ENCODE measurements at places on chromosomes 12 and 14.
A peak's percentile ranks its signal among the peaks of the same experiment; 100 is the strongest.

GRCh38 chr14:24418492-24418873 lies 11.0 kb downstream of the CBLN3 start:
- no peak for DNase-seq

DNA sequence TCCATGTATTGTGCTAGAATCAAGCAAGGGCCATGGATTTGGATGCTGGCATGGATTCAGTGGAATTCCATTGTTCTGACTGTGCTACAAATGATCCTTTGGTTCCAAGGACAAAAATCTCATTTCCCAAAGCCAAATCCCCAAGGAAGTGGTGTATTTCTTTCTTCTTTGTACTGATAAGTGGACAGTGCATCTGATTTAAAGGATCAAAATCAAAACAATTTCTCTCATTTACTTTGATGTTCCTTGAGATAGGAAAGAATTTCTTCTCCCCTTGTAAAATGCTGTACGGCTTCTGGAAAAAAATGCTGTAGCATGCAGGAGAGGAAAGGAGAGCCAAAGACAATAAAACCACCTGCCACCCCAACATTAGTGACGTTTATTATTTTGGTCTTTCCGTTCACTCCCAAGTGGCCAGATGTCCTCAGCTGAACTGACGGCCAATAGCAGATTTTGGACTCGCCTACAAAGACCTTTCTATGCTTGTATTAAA lies 185.7 kb downstream of the PRKD1 start:
- peak; percentile 79 for DNase-seq

GRCh38 chr12:16246264-16246663 lies 31.2 kb downstream of the SLC15A5 start:
- no peak for DNase-seq

GRCh38 chr12:55720894-55721444 lies 776 bp downstream of the RDH5 start:
- DNase-seq: peak; percentile 97

GRCh38 chr12:124655048-124655697 lies 87.8 kb upstream of the NCOR2 start:
- peak; percentile 64 for DNase-seq

- peak; percentile 77 for DNase-seq
Observed at GRCh38 chr14:50061664-50062437, 54.5 kb downstream of the VCPKMT start.

DNA sequence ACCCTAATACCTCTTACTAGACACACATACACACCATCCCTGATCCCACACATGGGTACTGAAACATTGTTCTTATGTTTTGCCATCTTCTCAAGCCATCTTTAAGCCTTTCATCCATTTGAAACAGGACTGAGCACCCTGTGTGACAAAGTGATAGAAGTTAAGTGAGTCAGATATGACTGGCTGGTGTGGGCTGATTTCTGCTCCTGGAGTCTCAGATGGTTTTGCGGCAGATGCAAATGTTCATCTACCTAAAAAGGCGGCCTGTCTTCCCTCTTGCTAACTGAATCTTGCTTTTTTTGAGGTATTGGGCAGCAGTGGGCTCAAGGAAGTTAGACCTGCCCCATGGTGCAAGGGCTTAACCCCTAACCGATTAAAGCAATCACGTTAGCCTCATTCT lies 30.4 kb upstream of the PKP2 start:
- DNase-seq: no peak

GRCh38 chr12:837548-837947 lies 85.2 kb downstream of the WNK1 start:
- DNase-seq: no peak

- no peak for DNase-seq
Observed at GRCh38 chr14:31479027-31479426, 8.8 kb downstream of the GPR33 start.

- no peak for DNase-seq
Observed at GRCh38 chr12:107443320-107444090, 242.1 kb upstream of the PWP1 start.

- peak; percentile 67 for DNase-seq
Observed at GRCh38 chr14:60196291-60196690, 31.1 kb upstream of the DHRS7 start.

- DNase-seq: no peak
Observed at GRCh38 chr14:26522967-26523366, 74.9 kb downstream of the NOVA1 start.

GRCh38 chr12:64139021-64139420 lies 83.1 kb downstream of the KICS2 start:
- DNase-seq: no peak

DNA sequence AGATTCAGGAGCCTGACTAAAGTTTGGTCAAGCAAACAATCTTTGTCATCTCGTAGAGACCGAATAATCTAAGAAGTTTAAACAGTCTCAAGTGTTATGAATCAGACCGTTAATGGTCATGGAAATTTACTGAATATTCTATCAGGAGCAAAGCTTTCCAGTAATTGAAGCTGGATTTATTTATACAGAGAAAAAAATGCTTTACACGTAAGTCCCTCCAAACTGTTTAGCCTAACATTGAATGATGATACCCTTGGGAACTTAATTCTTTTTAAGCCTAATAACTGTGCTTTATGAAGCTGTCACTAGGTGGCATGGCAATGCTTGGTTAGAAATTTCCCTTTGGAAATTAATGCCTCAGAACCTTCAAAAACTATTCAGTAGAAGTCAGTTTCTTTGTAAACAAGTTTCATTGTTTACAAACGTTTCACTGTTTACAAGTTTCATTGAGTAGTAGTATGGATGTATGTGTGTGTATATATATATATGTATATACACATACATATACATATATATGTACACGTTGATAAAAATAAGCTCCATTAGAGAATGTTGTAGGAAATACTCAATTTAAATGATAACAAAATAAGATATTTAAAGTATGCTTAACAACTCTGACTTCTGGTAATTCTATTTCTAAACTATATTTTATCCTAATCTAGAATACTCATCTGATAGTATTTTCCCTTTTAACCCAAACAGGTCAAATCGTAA lies 32.1 kb downstream of the DEPDC4 start:
- DNase-seq: peak; percentile 61

DNA sequence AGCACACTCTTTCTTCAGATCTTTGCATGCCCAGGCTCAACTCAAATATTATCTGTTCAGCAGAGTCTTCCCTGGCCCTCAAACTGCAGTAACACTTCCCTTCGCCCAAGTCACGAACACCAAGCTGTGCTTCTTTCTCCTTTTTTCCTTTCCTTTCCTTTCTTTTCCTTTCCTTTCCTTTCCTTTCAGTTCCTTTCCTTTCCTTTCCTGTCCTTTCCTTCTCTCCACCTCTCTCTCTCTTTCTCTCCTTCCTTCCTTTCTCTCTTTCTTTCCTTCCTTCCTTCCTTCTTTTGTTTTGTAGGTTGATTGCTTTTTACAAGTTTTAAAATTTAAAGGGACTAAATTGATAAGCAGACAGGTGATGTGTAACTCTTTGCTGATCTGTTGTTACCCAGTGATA lies 19.0 kb upstream of the ADGRD1 start:
- no peak for DNase-seq

Measured in EH (cell line).